ENCODE measurements at places on chromosomes 5 and 9.
A peak's percentile ranks its signal among the peaks of the same experiment; 100 is the strongest.

DNA sequence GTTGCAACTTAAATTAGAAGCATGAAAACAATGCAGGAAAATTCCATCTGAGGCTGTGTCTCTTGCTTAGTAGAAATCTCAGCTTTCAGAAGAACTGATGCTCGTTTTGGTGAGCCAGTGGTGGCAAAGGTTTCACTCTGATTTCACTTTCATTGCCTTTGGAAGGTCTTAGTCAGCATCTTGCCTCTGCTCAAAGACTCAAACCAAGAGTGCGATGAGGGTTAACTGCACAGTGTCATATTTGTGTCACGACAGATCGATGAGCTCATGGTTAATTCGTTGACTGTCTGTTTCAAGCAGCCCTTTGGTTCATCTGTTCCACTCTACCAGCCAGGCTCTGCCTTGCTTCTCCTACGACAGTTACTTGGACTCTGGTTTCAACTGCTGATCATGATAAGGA lies 331.3 kb upstream of the KIF2A start:
- no peak for DNase-seq

DNA sequence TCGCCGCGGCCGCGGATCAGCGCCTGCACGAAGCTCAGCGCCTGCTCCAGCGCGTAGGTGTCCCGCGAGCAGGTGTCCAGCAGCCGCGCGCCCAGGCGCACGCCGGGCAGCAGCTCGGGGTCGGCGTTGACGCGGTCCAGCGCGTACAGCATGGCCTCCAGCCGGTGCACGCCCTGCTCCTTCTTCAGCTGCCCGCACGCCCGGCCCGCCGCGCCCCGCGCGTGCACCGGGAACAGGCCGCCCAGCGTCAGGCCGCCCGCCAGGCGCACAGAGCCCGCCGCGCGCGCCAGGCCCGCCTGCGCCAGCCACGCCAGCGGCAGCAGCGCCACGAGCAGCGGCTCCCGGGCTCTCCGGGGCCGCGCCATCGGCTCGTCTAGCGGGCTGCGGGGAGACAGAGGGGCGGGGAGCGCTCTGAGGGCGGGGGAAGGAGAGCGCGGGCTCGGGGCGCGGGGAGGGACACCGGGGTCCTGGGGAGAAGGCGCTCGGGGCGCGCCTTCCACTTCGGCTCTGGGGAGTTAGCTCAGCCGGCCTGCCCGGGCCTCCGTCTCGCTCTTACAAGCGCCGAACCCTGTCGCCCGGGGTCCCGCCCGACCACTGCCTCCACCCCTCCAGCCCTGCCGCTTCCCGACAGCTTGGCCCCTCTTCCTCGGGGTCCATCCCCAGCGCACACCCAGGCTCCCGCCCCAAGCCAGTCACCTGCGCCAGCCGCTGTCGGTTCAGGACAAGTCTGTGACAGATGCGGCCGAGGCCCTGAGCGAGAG lies at the start of gene GRM6:
Gene GRM6, minus strand, starts transcription at position 741 of the 761 bp plus-strand sequence. Its CDS starts 376 bp downstream, at position 365.
- no peak for DNase-seq

- DNase-seq = peak; percentile 56
These were observed 8.5 kb downstream of the KLF9 start for GRCh38 chr9:70405808-70406433.

- no peak for DNase-seq
These were observed 78.5 kb upstream of the EPB41L4B start for GRCh38 chr9:109399258-109399767.

GRCh38 chr5:87784879-87785495 lies 372.3 kb upstream of the CCNH start:
- no peak for DNase-seq

DNA sequence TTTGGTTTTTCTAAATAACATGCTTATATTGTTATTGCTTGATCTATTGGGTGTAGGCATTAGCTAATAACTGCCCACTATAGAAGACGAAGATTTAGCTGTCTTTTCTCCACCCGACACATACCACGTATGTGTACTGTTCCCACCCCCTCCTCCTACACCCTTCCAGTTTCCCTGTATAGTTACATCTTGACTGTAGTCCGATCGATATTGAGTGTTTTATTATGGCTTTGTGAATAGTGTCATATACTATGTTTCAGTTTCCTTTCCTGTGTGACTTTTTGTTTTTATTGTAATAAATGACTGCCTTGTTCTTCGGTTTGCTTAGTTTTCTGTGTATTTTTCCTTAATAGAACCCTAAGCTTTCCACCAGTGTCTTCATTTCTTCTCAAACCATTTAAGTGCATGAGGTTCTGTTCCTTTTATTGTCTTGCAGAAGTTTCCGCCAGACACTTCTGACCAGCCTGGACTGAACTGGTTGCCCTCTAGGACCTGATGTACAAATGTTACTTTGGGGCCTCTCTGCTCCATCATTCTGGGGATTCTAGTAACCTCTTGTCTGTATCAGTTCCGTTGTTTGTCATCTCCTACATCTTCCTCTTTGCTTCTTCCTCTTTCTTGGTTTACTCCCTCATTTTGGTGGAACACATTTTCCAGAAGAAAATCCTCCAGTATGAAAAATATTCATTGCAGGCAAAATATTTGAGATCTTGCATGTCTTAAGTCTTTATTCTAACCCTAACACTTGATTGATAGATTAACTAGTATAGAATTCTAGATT lies 61.8 kb downstream of the PRKACG start:
- DNase-seq = no peak

DNA sequence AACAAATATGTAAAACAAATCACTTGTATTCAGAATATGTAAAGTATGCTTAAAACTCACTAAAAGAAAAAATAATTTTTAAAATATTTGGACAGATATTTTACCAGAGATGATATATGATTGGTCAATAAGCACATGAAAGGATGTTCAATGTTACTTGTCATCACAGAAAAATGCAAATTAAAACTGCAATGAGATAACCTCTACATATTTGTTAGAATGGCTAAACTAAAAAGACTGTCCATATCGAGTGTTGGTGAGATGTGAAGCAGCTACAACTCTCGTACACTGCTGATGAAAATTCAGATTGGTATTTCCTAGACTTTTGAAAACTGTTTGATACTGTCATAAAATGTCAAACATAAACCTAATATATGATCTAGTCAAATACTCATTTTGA lies 685.1 kb downstream of the DTWD2 start:
- DNase-seq = peak; percentile 47

DNA sequence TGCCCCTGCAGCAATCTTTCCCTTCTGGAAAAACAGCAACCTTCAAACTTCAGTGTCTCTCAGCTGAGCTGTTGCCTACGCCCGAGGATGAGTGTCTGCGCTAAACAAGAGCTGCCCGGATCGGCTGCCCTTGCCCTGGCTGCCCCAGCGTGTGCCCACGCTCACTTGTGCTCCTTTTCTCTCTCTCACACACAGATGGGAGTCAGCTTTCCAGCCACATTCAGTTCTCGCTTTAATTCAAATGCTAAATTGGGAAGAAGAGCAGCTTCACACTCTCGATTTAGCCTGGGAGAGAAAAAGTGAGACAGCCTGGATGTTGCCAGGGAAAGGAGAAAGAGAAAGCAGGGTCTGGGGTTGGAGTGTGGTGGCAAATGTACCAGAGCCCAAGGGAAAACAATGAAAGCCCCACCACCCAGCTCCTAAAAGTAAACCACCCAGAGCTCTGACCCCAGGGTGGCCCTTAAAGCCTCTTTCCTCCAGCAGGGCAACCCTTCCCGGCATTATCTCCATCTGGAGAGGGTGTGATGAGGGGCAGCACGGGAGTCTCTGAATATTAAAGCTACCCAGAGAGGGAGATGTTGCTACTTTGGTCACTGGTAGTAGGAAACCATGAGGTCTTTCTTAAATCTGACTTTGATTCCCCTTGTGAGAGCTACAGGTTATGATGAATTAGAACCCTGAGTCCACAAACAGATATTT lies 9.9 kb upstream of the EGR1 start:
- DNase-seq = no peak

DNA sequence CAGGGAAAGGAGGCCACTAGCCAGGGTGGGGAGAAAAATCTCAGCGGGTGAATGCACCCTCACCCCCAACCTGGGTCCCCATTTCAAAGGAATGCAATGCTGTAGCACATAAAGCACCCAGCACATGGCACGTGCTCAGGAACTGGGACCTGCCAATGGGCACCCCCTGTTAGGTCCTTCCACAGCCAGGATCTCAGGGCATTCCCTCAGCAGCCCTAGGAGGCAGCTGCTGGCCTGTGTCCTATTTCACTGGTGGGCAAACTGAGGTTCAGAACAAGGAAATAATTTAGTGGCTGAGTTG lies 8.8 kb downstream of the DNM1 start:
- DNase-seq = no peak

DNA sequence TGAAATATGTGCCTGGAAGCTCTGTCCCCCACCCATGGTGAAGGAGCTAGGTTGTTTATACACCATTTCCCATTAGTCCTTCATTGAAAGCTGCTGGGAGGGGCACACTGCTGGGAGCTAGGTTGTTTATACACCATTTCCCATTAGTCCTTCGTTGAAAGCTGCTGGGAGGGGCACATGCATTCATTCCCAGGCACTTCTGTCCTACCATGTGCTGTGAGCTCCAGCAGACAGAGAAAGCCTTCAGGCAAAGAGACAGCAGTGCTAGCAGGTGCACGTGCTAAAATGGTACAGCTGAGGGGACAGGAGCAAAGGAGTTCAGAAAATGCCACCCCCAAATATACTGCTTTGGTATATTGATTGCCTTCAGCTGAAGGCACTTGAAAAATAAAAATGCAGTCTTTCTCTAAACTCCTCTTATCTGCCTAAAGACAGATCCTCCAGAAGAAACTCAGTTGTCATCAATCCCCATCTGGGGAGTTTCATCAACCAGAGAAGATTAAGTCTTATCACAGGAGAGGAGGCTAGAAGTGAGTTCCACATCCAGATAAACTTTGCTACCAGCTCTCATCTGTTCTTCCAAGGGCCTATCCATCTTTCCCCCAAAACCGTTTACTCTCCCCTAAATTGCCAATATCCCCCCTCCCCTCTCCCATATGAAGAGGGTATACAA lies 27.7 kb upstream of the DAPK1 start:
- DNase-seq = no peak

DNA sequence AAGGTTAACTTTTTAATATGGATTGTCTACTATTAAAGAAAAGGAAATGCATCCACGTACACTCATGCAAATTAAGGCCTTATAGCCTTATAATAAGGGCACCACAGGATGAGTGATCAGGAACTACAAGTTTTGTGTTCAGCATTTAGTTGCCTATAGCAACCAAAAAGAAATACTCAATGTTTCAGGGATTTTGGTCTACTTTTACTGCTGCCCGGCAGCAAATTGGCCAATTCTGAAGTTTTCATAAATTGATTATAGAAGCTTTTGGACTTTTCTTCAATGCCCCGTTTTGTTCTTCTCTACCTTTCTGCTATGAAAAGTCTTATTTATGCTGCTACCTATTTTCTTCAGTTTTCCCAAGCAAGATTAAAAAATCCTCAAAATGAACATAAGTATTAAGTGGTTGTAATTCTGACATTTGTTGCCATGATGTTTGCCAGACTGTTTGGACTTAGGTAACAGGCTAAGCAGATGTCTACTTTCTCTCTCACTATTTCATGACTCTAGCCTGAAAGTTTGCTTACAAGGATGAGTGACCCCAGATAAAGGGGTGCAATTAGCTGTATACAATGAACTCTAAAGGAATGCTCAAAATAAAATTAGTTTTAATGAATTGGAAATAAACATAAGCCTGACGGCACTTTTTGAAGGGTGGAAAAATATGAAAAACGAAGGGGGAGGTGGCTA lies 391.5 kb upstream of the DAB2 start:
- DNase-seq = no peak

DNA sequence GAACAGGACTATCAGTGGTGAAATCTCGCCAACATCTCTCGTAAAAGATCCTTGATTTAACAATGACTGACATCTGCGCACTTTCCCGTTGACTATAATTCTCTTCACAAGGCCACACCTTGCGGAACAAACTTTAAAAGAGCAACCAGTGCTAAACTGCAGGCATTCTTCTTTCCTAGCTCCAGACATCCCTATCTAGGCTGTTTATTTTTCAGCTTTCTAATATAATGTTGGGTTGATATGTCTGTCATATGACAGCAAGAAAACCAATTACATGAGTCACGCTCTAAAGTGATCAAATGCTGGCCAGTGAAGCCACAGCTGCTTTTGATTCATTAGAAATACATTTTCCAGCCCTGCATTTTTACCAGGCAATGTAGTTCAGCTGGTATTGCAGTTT lies 162.5 kb downstream of the ELAVL2 start:
- peak; percentile 8 for DNase-seq

DNA sequence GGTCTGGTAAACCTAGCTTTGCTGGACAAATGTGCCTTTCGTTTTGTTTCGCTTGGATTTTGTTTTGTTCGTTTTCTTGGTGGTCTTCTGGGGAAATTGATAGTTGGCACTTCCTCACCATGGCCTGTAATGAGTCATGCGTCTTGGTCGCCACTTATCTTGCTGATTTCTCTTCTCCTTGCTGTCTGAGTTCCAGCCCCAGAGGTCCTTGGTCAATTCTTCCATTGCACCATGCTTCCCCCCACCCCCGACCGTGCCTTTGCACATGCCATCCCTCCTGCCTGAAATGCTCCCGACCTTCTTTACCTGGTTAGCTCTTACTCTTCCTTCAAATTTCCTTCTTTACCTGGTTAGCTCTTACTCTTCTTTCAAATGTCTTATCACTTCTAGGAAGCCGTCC lies 168.7 kb upstream of the MSX2 start:
- DNase-seq = no peak

GRCh38 chr5:111072949-111073682 lies 1.6 kb downstream of the TSLP start:
- peak; percentile 53 for DNase-seq

DNA sequence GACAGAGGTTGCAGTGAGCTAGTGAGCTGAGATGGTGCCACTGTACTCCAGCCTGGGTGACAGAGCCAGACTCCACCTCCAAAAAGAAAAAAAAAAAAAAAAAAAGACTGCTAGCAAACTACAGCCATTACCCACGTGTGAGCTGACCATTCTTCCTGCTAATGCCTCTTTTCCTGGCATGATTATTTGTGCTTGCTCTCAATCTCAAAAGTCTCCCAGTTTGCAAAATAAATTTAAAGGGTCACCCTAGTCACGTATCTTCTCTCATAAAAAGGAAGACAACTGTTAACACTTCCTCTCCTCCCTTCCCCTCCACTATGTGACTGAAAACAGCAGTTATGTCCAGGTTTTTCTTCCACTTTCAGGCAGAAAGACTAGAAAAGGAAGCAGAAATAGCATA lies 37.2 kb downstream of the TRIM36 start:
- no peak for DNase-seq

GRCh38 chr5:141881886-141882285 lies 3.7 kb upstream of the PCDH1 start:
- no peak for DNase-seq

DNA sequence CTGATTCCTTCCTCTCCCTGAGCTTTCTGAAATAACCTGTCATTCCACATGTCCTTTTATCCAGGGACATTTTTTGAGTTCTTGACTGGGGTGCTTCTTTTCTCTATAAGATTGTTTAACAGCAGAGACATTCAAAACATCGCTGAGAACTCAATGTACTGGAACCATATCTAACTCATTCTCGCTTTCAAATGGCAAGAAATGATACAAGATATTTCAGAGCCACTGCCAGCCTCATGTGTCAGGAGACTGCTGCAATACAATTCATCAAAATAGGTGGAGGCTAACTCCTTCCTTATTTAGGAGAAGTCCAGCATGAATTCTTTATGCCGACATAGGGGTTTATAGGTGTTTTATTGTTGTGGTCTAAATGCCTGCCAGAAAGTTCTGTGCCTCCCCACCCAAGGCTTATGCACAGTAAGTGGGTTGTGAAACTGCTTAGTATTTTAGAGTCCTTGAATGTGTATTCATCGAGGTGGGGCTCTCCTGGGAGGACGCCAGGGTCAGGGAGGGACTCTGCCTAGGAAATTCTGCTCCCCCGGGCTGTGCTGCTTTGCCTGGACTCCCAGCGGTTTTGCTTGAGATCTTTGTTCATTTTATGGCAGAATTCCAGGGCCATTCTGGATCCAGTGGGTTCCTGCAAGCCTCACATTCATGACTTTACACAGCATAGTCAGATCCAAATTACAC lies 53.9 kb downstream of the ZNF474 start:
- DNase-seq = peak; percentile 87
